Tongue (tissue), 3 donors: ENCODE measurements at places on chromosomes 2 and 18. TPM values are rescaled to one million over a fixed set of nuclear protein-coding genes. Genes with fewer than 3 reads are reported as not detected.

Gene MALL
- total RNA-seq = 19.2 TPM

Gene SMPD4
- total RNA-seq = 22.5 TPM

Gene CABYR
- total RNA-seq = 0.41 TPM

Gene C2orf66
- not detected for total RNA-seq

Gene SDC1
- 44.2 TPM for total RNA-seq

Gene TMEFF2
- total RNA-seq = 0.41 TPM

Gene TOGARAM2
- total RNA-seq = 0.82 TPM

Gene IL18R1
- total RNA-seq = 4.5 TPM

Gene UPP2
- not detected for total RNA-seq

Gene GCFC2
- 33.0 TPM for total RNA-seq

Gene LIPT1
- 7.6 TPM for total RNA-seq

Gene EML4
- 37.7 TPM for total RNA-seq

Gene IL1A
- total RNA-seq = not detected
